AML-193 (cell line): ENCODE measurements at places on chromosomes 1 and 21.

- no peak for DNase-seq
These were observed 27.8 kb upstream of the TINAGL1 start for GRCh38 chr1:31548534-31548906.

DNA sequence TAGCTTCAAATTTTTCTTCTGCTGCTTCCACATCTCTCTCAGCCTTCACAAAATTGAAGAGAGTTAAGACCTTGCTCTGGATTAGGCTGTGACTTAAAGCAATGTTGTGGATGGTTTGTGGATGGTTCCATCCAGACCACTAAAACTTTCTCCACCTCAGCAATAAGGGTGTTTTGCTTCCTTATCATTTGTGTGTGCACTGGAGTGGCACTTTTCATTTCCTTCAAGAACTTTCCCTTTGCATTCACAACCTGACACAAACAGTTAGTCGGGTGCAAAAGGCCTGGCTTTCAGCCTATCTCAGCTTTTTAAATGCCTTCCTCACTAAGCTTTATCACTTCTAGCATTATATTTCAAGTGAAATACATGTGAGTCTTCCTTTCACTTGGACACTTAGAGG is 30.3 kb downstream of the DENND1B start:
- DNase-seq: no peak

- DNase-seq: no peak
These were observed 57.3 kb downstream of the PKN2 start for GRCh38 chr1:88741413-88741812.

- no peak for DNase-seq
These were observed 6.9 kb downstream of the PLPP3 start for GRCh38 chr1:56572334-56573050.

DNA sequence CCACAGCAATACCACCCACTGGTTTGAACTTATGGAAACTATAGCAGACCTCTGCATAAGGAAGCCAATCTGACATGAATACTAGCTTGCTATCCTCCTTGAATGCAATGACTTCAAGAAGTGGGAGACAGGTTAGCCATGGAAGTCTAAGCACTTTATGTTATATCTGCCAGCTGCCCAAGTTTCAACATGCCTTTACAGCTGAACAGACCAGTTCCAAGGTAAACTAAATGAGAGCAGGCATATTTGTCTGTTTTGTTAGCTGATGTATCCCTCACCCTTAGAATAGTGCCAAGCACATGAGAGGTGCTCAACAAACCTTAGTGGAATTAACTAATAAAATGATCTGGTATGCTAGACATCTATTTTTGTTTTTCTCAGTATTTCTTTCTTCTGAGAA is 65.1 kb downstream of the ALG14 start:
- no peak for DNase-seq

- DNase-seq: no peak
These were observed 115.0 kb downstream of the TMEM53 start for GRCh38 chr1:44559330-44559729.

GRCh38 chr1:180633057-180634056 is 1.5 kb downstream of the XPR1 start:
- no peak for DNase-seq

DNA sequence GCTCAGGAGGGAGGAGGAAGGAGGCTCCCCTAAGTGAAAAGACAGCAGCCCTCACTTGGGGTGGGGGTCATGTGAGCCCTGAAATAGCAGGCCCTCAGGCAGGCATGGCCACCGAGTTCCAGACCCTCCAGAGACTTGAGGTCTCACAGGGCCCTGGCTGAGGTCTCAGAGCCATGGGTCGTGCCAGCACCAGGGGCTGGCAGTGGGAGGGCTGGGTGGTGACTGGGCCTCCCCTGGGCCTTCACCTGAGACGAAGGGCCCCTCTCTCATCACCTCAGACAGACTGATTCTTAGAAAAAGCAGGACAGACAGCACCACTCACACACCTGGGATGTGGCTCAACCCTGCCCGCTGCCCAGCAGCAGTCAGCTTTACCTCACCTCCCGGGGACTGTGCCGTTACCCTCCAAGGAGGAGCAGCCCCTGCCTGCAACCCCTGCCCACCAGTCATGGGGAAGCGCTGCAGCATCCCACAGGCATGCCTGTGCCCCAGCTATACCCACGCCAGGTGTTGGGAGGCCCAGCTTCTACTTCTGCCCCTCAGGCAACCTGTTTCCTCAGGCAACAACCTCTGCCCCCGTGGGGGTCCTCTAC is 42.6 kb upstream of the LRP8 start:
- DNase-seq: no peak

DNA sequence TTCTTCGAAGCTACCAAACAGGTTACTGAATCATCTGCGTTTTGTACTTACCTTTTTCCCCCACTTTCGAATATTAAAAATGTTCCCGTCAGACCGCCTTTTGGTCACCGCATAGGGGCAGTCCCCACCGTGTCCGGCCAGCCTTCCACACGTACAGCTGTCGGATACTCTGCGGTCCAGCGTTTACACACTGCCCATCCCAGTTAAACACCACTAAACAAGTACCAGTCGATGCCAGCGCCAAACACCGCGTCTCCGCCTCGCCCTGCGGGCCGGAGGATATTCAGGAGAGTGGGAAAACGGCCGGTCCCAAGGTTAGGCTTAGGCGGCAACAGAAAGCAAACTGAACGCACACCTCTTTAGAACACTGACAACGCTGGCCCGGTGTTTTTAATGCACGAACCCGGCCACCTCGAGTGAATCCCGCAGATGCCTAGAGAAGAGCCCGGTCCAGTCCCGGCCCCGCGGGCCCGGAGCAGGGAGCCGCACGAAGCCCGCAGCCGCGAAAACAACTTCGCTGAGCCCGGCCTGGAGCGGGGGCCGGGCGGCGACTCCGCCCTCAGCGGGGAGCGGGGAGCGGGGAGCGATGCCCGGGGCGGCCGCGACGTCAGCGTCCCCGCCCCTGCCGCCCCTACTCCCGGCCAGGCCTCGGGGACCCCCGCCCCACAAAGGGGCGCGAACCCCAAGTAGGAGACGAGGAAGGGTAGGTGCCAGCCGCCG is 730 bp upstream of the PHF13 start:
- peak; percentile 47 for DNase-seq

DNA sequence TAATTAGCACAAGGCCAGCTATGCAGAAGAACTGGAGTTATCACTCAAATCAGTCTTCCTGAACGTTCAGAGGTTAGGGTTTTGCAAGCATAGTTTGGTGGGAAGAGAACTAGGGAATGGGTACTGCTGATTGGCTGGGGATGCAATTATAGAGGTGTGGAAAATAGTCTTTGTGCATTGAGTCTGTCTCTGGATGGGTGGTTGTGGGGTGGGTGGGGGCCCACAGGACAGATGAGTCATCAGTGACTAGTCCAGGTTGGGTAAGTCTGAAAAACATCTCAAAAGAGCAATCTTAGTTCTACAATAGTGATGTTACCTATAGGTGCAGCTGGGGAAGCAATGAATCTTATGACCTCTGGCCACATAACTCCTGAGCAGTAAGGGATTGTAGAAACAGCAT is 89.7 kb upstream of the HMCN1 start:
- DNase-seq: no peak

GRCh38 chr1:185795181-185795580 is 61.0 kb downstream of the HMCN1 start:
- DNase-seq: no peak

GRCh38 chr1:17955302-17956285 is 152.0 kb upstream of the IGSF21 start:
- no peak for DNase-seq

- DNase-seq: no peak
These were observed 43.1 kb downstream of the OR10J5 start for GRCh38 chr1:159492575-159493323.

DNA sequence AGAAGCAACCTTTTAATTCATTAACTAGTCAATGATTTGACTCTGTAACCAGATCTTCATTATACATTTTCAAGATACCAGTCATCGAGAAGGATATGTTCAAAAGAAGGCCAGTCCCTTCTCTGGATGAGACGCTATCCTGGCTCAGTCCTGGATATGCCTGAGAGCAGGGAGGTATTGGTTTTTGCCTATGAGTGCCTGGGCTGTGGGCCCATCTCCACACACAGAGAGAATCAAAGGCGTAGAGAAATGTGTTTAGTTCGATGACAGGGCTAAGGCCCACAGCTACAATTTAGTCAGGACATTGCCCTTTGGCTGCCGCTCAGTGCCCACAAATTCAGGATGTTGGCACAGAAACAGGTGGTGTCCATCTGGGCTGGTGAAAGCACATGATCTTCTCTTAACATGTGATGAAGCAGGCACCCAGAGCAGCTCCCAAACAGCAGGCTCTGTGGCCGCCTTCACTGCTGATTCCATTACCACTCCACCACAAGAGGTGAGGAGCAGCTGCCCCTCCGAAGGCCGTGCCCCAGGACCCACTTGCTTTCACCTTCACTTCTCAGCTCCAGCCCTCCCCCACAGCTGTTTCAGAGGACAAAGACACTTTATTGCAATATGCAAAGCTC is 24.7 kb downstream of the ACKR1 start:
- no peak for DNase-seq

GRCh38 chr1:19435181-19435580 is 50.2 kb downstream of the CAPZB start:
- DNase-seq: peak; percentile 70

DNA sequence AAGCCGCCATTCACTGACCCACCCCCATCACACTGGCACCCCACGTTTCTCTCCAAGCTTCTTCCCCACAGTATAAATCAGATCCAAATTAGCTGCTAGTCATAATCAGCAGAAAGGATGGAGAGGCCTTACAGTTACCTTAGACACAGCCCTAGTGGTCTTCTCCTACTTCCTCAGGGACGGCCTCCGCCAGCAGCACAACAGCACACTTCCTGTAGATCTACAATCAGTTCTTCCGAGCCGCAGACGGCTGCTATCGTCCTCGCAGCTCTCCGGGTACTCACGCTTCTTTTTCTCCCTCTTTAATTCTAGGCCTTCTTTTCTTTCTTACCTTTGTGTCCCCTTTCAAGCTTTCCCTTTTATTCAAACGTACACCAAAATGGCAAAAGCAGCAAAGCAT is 313.5 kb downstream of the SMYD3 start:
- no peak for DNase-seq

- peak; percentile 18 for DNase-seq
These were observed 584 bp upstream of the C1orf141 start for GRCh38 chr1:67135354-67135753.

- DNase-seq: no peak
These were observed 10.3 kb downstream of the LAPTM5 start for GRCh38 chr1:30747033-30748008.

DNA sequence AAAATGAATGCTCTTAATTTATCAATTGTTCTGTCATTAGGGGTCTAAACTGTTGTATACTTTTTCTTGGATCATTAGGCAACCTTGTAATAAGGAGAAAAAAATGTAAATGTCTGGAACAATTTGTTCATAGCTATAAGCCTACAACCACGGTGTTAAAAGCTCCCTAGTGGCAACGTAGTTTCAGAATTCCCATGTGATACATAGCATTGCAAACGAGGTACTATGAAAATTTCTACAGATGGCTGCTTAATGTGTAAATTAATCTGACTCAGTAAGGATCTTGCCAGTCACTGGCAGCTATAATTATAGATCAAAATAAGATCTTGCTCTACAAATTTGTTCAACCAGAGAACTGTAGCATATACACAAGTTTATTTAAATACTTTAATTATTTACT is 304.1 kb upstream of the ADGRL4 start:
- no peak for DNase-seq

- DNase-seq: no peak
These were observed 65.9 kb downstream of the LAMC1 start for GRCh38 chr1:183089025-183089639.

GRCh38 chr1:159751031-159751430 is 29.7 kb upstream of the DUSP23 start:
- no peak for DNase-seq

- DNase-seq: no peak
These were observed 102.5 kb downstream of the KCNN3 start for GRCh38 chr1:154767315-154768240.

GRCh38 chr1:235060607-235061470 is 67.8 kb downstream of the TOMM20 start:
- no peak for DNase-seq

GRCh38 chr1:29237852-29238619 is 1.7 kb downstream of the PTPRU start:
- no peak for DNase-seq

GRCh38 chr1:7372477-7373120 is 398.5 kb upstream of the VAMP3 start:
- DNase-seq: no peak

DNA sequence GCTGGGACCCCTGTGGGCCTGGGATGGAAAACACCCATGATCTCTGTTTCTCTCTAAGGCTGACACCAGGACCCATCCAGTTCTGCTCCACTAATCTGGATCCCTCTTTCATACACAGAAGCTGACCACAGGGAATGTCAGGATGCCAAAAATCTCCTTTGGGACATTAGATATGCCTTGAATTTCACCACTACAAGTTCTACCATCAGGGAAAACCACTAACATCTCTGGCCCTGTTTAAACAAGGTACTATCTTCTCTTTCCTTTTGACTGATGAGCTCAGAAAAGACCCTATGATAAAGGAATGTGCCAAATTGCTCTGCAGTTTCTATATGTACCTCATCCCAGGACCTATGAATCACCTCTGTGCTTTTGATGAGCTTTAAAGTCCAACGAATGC is 10.2 kb upstream of the PLXNA2 start:
- no peak for DNase-seq

- DNase-seq: peak; percentile 29
These were observed 8.4 kb downstream of the CFAP126 start for GRCh38 chr1:161359291-161359690.

DNA sequence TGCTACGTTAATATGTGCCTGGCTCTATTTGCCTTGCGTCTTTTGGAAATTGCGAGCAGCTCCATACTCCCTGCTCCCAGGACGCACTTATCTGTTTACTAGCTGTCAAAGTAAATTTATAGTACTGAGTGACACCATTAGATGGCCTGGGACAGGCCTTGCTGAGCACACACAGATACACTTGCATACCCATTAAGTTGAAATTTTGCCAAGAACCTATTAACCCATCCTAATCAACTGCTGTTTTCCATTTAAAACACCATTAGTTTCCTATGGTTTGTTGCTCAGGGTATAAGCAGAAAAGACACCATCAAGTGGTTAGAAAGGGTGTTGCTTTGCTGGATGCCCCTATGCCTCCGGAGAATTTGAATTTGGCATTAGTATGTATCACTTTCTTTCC is 187.3 kb downstream of the SLC44A5 start:
- no peak for DNase-seq
